Activated CD8-positive, alpha-beta T cell treated with anti-CD3 and anti-CD28 coated beads, Interleukin-2, amount 10 ng/mL, durations not matched to agents 7 days and 5 days (primary cell): ENCODE measurements at places on chromosomes 13 and 19.
A peak's percentile ranks its signal among the peaks of the same experiment; 100 is the strongest.

GRCh38 chr13:89673789-89674311 is 1673.6 kb upstream of the MIR17HG start:
- no peak for DNase-seq

- DNase-seq: peak; percentile 54
These were observed 1.1 kb downstream of the FOXO1 start for GRCh38 chr13:40665126-40666044.

DNA sequence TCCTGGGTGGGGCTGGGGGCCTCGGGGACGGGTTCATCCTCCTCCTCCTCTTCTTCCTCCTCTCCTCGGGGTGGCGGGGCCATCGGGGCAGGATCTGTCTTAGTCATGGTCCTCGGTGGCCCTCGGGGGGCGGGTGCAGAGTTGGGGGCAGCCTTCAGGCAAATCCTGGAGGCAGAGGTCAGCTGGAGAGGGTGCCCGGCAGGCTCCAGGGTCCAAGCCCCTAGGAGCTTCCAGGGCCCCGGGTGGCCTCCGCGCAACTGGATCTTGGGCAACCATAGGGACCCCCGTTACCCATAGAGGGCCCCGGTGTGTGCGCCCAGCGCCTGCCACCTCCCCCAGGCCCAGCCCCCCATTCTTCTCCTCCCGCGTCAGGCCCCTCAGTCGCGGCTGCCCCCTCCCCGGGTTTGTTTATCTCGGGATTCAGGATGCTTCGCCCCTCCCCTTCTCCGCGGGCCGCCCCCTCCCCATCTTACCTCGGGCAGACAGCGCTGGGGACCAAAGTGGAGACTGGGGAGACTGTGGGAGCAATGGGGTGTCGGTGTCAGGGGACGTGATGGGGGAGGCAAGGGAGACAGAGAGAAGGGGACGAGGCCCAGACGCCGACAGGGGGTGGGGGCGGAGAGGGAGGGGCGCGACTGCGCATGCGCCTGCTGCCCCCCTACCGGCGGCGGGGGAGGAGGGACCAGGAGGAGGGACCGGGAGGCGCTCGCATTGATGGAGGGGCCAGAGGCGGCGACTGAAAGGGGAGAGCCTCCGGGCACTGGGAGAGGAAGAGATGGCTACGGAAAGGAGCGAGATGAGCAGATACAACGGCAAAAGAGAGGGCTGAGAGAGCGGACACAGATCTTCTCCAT is at the start of gene CLIP3:
Gene CLIP3, minus strand, starts transcription at position 623 of the 854 bp plus-strand sequence. Its CDS starts 516 bp downstream, at position 107.
- peak; percentile 39 for DNase-seq

DNA sequence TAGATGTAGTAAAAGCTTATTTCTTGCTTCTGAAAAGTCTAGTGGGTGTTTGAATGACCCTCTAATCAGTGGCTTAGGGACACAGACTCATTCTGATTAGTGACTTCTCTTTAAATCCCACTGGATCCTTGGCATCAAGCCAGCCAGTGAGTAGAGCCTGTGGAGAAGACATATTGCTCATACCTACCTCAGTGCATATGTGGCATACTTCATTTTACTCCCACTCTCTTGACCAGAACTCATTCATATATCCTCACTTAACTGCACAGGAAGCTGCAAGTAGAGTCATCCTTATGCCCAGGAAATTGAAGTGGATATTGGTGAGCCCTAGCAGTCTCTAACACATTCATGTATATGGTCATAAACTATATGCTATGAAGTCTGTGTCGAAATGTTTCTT is 148.3 kb downstream of the PDS5B start:
- DNase-seq: no peak

DNA sequence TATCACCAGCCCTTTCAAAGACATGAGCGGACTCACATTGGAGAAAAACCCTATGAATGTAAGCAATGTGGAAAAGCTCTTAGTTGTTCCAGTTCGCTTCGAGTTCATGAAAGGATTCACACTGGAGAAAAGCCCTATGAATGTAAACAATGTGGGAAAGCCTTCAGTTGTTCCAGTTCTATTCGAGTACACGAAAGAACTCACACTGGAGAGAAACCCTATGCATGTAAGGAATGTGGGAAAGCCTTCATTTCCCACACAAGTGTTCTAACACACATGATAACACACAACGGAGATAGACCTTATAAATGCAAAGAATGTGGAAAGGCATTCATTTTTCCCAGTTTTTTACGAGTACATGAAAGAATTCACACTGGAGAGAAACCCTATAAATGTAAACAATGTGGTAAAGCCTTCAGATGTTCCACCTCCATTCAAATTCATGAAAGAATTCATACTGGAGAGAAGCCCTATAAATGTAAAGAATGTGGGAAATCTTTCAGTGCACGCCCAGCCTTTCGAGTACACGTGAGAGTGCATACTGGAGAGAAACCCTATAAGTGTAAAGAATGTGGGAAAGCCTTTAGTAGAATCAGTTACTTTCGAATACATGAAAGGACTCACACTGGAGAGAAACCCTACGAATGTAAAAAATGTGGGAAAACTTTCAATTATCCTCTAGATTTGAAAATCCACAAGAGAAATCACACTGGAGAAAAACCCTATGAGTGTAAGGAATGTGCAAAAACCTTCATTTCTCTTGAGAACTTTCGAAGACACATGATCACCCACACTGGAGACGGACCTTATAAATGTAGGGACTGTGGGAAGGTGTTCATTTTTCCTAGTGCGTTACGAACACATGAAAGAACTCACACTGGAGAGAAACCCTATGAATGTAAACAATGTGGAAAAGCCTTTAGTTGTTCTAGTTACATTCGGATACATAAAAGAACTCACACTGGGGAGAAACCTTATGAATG is 17.6 kb downstream of the ZNF791 start:
- no peak for DNase-seq

- DNase-seq: peak; percentile 95
These were observed 1.3 kb upstream of the PPAN start for GRCh38 chr19:10104665-10105508.

- no peak for DNase-seq
These were observed 31.4 kb downstream of the SCGB2B2 start for GRCh38 chr19:34645551-34645950.

DNA sequence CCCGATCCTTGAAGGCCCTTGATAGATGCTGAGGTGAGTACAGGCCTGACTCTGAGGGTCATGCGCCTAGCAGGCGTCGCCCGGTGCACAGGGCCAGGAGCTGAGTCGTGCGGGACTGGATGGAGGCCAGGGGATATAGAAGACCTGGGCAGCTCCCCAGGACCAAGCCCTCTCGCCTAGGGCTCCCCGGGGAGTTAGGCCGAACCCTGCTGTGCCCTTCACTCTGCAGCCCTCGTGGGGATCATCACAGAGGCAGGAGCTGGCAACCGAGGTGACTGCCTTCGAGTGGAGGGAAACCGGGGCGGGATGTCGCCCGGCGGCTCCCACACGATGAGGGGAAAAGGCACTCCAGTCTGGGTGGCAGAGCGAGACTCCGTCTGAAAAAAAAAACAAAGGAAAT is 11.7 kb downstream of the CSNK1G2 start:
- DNase-seq: no peak

- DNase-seq: no peak
These were observed 23.4 kb downstream of the PIAS4 start for GRCh38 chr19:4030981-4031380.

DNA sequence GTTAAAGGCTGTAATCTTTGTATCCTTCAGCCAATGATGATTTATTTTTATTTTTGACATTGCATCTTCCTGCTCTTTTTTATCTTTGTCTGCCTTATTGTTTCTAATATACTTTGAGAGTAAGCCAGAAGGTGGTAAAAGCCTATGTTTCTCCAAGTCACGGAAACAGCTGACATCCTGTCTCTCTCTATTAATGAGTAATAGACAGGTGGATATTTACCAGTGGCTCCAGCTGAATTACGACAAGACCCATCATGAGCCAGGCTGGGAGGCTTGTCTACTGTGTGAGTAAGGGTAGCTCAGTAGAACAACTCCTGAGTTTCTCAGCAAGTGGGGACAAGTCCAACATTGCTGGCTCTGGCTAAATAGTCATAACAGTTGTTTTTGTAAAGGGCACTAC is 166.6 kb downstream of the NDFIP2 start:
- DNase-seq: no peak

GRCh38 chr19:17475541-17476115 is 5.3 kb downstream of the SLC27A1 start:
- DNase-seq: no peak

GRCh38 chr19:30171138-30171635 is 201.0 kb upstream of the ZNF536 start:
- no peak for DNase-seq

DNA sequence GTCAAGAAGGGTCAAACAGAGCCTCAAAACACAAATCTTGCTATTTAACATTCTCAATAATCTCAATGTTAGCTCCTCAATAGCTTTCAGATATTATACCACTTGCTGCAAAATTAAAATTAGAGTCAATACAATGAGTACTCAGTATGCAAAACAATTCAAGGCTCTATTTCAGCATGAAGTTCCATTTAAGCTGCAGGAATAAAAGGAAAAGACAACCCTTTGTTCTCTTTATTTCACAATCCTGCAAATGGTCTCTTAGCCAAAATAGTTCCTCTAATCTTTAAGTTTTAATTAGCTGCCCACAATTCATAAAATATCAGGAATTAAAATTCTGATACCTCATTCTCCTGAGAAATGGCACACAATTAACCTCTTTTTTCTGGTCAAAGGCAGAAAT is 40.5 kb upstream of the DCT start:
- DNase-seq: no peak

DNA sequence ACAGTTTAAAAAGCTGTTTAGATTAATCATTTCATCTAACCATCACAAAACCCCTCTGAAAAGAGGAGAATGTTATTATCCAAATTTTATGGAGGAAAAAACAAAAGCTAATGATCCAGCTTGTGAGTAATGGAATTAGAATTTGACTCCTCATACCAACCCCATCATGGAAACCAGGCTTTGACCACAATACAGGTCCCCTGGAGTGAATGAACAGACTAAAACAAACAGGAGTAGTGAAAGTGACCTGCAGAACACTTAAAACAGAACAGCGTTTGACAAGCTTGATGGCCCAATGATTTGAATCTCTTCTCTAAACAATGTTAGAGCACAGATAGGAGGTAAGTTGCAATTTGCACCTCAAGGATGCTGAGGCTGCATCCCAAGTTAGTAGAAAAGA is 230.0 kb downstream of the DCT start:
- DNase-seq: no peak

GRCh38 chr13:20769091-20769490 is 4.7 kb downstream of the EEF1AKMT1 start:
- DNase-seq: no peak

GRCh38 chr13:77349365-77349764 is 22.5 kb upstream of the MYCBP2 start:
- DNase-seq: no peak

DNA sequence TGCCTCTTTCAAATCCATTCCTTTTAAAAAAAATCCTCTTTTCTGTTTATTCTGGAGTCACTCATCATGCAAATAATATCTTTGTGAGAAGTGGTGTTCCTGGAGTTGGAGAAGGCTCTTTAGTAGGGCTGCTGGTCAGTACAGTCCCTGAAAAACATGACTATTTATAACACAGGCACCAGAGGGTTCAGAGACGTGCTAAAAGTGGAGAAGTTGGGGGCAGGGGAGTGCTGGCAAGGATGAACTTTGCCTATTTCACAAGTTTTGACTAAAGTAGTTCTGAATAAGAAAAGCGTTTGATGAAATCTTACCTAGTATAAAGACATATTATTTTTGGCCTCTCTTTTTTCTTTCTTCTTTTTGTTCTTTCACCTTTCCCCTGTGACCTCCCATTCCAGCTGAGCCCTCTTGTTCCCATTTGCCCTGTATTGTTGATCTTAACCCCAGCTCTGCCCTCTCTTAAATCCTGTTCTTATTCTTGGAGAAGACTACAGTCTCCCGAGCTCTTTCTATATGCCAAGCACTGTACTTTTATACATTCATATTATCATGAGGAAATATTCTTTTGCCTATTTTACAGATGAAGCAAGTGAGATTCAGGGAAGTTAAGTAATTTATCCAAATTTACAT is 129.1 kb downstream of the TM9SF2 start:
- DNase-seq: no peak

DNA sequence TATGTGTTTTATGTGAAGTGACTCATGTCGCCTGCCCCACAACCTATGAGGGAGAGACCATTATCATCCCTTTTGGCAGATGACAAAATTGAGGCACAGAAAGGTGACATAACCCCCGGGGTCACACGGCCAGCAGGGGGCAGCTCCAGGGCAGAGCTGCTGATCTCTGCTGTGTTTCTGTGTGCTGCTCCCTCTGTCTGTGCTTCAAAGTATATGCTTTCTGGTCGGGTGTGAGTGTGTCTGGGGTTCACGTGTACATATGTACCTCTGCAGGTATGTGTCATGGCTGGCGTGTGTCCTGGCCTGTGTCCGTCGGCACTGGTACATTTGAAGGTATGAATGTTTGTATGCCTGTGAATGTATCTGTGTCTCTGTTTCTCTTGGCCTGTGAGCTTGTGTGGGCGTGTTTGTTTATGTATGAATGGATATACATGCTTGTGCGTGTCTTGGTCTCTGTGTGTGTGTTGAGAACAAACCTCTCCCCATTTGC is 7.1 kb downstream of the LIPE start:
- peak; percentile 87 for DNase-seq

- DNase-seq: no peak
These were observed 270.9 kb downstream of the SLC7A1 start for GRCh38 chr13:29324601-29325000.

DNA sequence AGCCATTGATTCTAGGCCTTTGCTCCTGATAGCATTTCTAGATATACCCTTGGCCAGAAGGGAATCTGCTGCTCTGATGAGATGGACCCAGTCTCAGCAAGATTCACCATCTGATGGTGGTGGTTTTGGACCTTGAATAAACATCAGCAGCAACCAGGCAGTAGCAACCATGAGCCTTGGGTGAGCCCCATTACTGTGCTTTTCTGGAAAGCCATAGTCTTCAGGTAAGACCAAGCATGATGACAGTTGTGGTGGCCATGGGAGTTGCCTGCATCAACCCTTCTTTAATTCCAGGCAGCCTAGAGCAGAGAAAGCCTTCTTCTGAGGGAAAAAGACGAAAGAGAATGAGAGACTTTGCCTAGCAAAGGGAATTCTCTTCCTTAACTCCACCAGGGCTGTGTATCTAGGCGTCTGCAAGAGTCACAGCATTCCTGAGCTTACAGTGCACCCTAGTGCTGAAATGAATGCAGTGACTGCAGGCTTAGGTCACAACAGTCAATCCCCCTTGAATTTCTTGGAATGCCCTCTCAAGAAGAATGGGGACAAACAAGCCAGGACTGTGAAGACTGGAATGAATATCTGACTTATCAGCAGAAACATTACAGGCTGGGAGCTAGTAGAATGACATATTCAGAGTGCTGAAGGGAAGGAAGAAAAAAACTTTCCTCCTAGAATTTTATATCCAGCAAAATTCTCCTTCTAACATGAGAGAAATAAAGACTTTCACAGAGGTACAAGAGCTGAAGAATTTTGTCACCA is 942.4 kb upstream of the PCDH20 start:
- DNase-seq: no peak

DNA sequence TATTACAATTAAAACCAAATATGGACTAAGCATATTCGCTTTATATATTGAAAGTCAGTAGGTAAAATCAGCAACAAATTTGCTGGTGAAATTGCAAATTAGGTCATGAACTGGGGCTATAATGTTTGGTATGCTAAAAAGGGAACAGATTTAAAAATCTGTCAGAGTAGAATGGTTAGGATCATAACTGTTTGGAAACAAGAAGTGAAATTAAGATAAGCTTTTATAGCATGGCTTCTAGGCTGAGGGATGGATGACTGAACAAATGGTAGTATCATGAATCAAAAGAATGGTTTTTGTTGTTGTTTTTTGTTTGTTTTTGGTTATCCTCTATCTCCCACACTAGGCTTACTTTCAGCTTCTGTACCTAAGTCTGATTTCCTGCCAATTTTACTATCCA is 1090.4 kb downstream of the PCDH9 start:
- no peak for DNase-seq
